Lower lobe of right lung (tissue), 2 donors: ENCODE measurements at places on chromosomes 5 and 9. TPM values are rescaled to one million over a fixed set of nuclear protein-coding genes. Genes with fewer than 3 reads are reported as not detected.

- H3K27ac ChIP-seq: no peak overlapping the region
- H3K27me3 ChIP-seq: peaks cover 16% of the 10 kb centered on the region
- H3K36me3 ChIP-seq: no peaks in the 10 kb centered on the region
- no peaks in the 10 kb centered on the region for H3K4me1 ChIP-seq
- DNase-seq: peak; percentile 40
- no peak overlapping the region for H3K4me3 ChIP-seq
These were observed 11.8 kb downstream of the DBH start for GRCh38 chr9:133647765-133648469.

- H3K4me1 ChIP-seq: peaks cover 48% of the 10 kb centered on the region
- no peak overlapping the region for H3K4me3 ChIP-seq
- DNase-seq: no peak
- H3K27ac ChIP-seq: peak overlapping the region; percentile 61
- no peaks in the 10 kb centered on the region for H3K27me3 ChIP-seq
These were observed 183.8 kb downstream of the NR3C1 start for GRCh38 chr5:143219696-143220095.

DNA sequence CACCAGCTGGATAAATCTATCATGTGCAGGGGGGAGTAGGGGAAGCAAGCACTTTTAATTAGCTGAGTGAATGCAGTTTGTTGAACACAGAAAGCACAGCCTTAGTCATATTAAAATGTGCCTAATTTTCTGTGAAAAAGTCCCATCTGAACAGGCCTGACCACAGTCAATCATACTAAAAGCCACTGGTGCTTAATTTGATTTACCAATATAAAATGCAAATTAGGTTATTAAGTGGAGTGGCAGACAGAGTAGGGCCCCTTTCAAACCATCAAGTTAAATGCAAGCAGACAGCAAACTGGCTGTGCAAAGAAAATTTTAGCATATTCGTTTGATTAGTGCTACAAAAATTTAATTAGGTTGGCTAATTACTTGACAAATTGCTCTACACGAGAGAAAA, 176.1 kb downstream of the ISL1 start:
- H3K27ac ChIP-seq: no peak overlapping the region
- no peaks in the 10 kb centered on the region for H3K36me3 ChIP-seq
- no peak overlapping the region for H3K4me3 ChIP-seq
- no peak for DNase-seq
- no peaks in the 10 kb centered on the region for H3K27me3 ChIP-seq
- no peaks in the 10 kb centered on the region for H3K4me1 ChIP-seq

GRCh38 chr5:72121052-72121779, 13.9 kb downstream of the MAP1B start:
- no peaks in the 10 kb centered on the region for H3K27me3 ChIP-seq
- H3K4me3 ChIP-seq: no peak overlapping the region
- H3K36me3 ChIP-seq: no peaks in the 10 kb centered on the region
- no peak overlapping the region for H3K27ac ChIP-seq
- H3K4me1 ChIP-seq: no peaks in the 10 kb centered on the region
- no peak for DNase-seq

DNA sequence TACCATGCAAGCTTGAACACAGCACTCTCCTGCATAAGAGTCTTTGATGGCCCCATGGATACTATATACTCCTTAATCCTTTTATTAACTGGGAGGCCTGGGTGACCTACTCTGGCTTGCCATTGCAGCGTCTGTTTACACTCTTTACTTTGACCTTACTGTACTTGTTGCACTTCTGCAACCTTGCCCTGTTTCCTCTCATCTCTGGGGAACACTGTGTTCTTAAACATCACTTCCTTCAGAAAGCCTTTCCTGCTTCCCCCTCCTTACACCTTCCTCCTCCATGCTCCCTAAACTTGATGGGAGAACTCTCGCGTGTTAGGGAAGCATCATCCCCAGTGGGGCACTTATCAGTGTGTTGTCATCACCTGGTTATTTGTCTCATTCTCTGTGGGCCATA, 222.3 kb downstream of the NR3C1 start:
- H3K27me3 ChIP-seq: no peaks in the 10 kb centered on the region
- peaks cover 3% of the 10 kb centered on the region for H3K36me3 ChIP-seq
- H3K4me1 ChIP-seq: peaks cover 55% of the 10 kb centered on the region
- no peak overlapping the region for H3K4me3 ChIP-seq

GRCh38 chr5:154046486-154046885, 7.7 kb downstream of the MFAP3 start:
- H3K27me3 ChIP-seq: no peaks in the 10 kb centered on the region
- DNase-seq: no peak
- peaks cover 24% of the 10 kb centered on the region for H3K4me1 ChIP-seq
- peaks cover 24% of the 10 kb centered on the region for H3K36me3 ChIP-seq
- no peak overlapping the region for H3K4me3 ChIP-seq

DNA sequence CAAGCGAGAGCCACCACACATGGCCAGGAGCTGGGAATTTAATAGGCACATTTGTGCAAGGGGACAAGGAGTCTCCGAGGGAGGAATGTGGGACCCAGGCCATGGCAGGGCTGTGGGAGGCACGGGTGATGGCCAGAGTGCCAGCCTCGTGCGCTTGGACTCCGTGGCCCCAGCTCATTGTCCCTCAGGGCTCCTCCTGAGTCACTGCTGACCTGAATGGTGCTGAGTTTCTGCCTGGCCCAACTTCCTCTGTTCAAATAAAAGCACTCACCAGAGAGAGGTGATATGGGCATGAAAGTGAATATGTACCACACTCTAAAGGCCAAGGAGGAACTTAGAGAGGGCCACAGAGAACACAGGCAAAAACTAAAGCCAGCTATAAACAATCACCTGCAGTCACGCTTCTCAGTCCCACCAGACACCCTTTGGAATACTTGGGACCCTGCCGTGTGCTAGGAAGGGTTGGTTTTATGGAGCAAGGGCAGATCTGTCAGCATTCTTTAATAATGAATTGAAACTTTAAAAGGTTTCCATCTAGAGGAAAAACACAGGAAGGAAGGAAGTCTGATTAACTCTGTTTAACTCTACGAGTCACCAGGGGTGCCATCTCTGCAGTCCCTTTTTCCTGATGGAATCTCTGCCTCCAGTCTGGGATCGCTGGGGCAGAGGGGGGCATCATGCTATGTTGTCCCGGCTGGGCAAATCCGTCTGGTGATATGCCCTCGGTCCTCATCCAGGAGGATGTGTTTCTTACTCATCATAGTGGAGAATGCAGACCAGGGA, 25.1 kb upstream of the UBE2QL1 start:
- H3K27ac ChIP-seq: no peak overlapping the region
- no peaks in the 10 kb centered on the region for H3K36me3 ChIP-seq
- H3K4me3 ChIP-seq: no peak overlapping the region
- DNase-seq: no peak
- no peaks in the 10 kb centered on the region for H3K4me1 ChIP-seq

GRCh38 chr9:123129423-123129822, 96.0 kb downstream of the GPR21 start:
- H3K27me3 ChIP-seq: no peaks in the 10 kb centered on the region
- no peak overlapping the region for H3K4me3 ChIP-seq
- no peak for DNase-seq
- peaks cover 14% of the 10 kb centered on the region for H3K36me3 ChIP-seq
- H3K4me1 ChIP-seq: no peaks in the 10 kb centered on the region
- H3K27ac ChIP-seq: no peak overlapping the region

DNA sequence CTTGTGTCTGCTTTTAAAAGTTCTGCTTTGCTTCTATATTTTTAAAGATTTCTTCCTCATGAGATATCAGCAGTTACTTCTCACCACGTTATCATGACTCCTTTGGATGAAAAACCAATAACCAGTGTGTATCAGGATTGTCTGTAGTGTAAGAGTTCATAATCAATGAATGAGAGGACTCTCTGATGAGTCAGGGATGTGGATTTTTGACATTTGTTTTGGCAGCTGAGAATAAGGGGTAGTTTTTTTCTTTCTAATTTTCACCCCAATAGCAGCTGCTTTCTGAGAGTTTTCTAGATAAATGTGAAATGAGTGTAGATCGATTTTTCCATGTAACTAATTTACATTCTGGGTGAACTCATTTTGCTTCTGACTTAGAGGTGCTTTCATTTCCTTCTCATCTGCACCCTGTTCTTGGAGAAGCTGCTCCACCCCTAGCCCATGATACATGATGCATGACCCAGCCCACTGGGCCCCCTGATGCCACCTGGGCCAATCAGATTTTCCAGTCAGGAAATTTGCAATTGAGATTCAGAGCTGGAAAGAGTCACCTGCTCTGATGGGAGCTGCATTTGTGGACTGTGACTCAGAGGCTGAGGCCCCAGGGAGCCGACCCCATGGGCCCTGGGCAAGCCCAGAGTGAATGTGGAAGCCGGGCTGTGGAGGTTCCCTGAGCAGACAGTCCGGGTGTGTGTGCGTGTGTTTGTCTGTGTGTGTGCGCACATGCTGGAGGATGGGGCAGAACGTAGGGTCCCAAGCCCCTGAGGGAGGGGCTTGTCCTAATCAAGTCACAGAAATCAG, 159.3 kb downstream of the RGS3 start:
- no peak overlapping the region for H3K4me3 ChIP-seq
- peaks cover 20% of the 10 kb centered on the region for H3K4me1 ChIP-seq
- no peak overlapping the region for H3K27ac ChIP-seq

The ENTPD2 gene
- 0.62 TPM for total RNA-seq

DNA sequence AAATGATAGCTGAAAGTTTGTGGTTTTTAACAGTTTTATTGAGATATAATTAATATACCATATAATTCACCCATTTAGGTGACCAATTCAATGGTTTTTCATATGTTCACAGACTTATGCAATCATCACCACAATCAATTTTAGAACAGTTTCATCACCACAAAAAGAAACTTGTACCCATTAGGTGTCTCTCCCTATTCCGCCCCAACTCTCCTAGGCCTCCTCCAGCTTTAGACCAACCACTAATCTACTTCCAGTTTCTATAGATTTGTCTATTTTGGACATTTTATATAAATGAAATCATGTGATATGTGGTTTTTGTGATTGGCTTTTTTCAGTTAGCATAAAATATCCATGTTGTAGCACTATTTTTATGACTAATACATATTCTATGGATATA, 38.6 kb downstream of the YTHDC2 start:
- no peaks in the 10 kb centered on the region for H3K4me1 ChIP-seq
- peaks cover 78% of the 10 kb centered on the region for H3K36me3 ChIP-seq

The ASPN gene
- 2.3 TPM for total RNA-seq

DNA sequence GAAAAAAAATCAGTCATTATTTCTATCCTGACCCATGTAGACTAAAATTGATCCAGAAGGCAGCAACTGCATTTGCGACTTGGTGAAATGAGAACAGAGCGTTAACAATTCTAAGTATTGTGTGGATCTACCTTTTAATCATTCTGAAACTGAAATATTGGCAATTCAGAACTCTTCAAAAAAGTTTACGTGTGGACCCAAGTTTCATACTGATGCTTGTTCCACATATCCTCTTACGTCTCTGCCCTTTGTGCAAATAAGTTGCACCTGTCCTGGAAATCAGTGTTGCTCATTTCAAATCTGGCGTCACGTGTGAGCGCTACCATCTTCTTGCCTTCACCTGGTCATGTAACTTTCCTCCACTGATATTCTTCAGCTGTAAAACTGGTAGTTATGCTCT, 74.7 kb downstream of the NTRK2 start:
- no peak overlapping the region for H3K4me3 ChIP-seq
- H3K4me1 ChIP-seq: no peaks in the 10 kb centered on the region

DNA sequence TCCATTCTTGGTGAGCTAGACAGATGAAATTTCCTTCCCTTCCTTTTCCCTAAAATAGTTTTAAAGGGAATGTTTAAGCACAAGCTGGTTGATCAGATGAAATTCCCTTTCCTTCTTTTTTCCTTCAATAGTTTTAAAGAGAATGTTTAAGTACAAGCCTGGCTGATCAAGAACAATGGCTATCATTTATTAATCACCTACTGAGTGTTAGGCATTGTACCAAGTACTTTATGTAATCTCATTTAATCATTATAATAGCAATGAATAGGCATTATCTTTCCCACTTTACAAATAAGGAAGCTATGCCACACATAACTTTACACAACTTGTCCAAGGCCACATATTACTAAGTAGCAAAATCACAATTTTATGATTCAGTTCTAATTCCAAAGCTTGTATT, 152.0 kb upstream of the ACOT12 start:
- H3K4me1 ChIP-seq: no peaks in the 10 kb centered on the region
- DNase-seq: no peak
- H3K4me3 ChIP-seq: no peak overlapping the region

DNA sequence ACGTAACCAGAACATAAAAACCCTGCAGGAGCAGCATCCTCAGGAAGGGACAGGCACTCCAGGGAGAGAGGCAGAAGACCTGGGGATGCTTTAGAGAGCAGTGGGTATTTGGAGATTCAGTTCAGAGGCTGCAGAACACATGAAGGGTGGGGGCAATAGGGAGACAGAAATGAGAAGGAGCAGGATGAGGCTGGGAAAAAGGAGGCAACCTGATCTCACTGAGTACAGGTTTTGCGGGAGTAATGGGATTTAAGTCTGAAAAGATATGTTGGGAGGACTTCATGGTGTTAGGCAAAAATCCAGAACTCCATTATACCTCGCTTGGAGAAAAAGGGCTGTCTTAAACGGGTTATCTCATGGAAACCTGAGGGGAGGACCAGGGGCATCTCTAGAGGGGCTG, 41.3 kb upstream of the GARNL3 start:
- H3K4me1 ChIP-seq: peaks cover 8% of the 10 kb centered on the region
- no peaks in the 10 kb centered on the region for H3K27me3 ChIP-seq
- H3K27ac ChIP-seq: no peak overlapping the region
- DNase-seq: no peak
- H3K4me3 ChIP-seq: no peak overlapping the region
- no peaks in the 10 kb centered on the region for H3K36me3 ChIP-seq

- H3K27ac ChIP-seq: no peak overlapping the region
- H3K36me3 ChIP-seq: no peaks in the 10 kb centered on the region
- no peak for DNase-seq
These were observed 136.6 kb upstream of the EPB41L4A start for GRCh38 chr5:112555691-112556090.

The CDC25C gene
- 0.47 TPM for total RNA-seq

The GZMA gene
- total RNA-seq: 9.6 TPM

The PPP2R2B gene
- total RNA-seq: 0.95 TPM

The ZNF300 gene
- total RNA-seq: 2.0 TPM

- H3K27ac ChIP-seq: no peak overlapping the region
- no peaks in the 10 kb centered on the region for H3K4me1 ChIP-seq
- H3K27me3 ChIP-seq: no peaks in the 10 kb centered on the region
- H3K4me3 ChIP-seq: no peak overlapping the region
These were observed 85.8 kb downstream of the SEC61B start for GRCh38 chr9:99307851-99308250.

The TEK gene
- total RNA-seq: 56.3 TPM

GRCh38 chr9:14788846-14789245, 66.3 kb upstream of the CER1 start:
- no peak overlapping the region for H3K27ac ChIP-seq
- H3K27me3 ChIP-seq: no peaks in the 10 kb centered on the region
- no peak for DNase-seq
- no peaks in the 10 kb centered on the region for H3K4me1 ChIP-seq
